Fibroblast of villous mesenchyme (primary cell): ENCODE measurements at places on chromosomes 5 and 9. TPM values are rescaled to one million over a fixed set of nuclear protein-coding genes. Genes with fewer than 3 reads are reported as not detected.

GRCh38 chr5:179164331-179165311 is 104.4 kb downstream of the ZNF354C start:
- no peak for DNase-seq

The AQP3 gene
- total RNA-seq, result 0.86 and 0.97 TPM in 2 replicates

DNA sequence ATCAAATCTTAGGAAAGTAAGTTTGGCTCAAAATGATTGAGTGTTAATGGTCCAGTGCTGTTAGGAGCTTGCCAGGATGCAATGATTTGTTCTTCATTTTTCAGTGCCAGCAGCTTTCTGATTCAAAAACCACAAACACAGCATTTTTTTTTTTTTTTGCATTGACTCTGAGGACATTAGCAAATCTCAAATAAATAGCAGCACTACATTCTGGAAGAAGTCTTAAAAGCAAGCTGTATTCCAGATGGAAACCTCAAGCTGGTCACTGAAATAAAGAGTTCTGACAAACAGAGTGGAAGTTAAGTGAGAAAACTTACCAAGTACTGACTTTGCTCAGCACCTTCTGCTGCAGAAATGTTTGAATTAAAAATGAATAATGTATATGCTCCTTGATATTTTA is 1653.1 kb upstream of the CDH9 start:
- DNase-seq, result no peak

The GAPT gene
- total RNA-seq, result not detected in 2 replicates

DNA sequence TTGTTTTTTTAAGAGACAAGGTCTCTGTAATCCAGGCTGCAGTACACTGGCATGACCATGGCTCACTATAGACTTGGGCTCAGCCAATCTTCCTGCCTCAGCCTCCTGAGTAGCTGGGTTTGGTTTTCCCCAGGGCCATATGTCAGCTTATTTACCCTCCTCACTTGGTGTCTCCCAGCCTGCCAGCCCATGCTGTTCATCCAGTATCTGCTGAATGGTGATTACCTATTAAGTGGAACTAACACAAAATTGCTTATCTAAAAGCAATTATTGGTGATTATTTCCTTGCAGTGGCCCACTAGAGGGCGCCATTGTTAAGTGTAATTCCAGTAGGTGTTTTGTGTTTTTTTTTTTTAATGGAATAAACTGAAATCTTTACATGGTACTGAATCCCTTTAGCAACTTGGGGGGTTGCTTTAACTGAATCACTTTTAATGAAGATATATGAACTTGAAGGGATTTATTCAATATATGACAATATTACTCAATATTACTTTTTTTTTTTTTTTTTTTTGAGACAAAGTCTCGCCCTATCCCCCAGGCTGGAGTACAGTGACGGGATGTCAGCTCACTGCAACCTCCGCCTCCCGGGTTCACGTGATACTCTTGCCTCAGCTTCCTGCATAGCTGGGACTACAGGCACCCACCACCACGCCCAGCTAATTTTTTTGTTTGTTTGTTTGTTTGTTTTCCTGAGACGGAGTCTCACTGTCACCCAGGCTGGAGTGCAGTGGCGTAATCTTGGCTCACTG is 13.8 kb downstream of the EXOSC2 start:
- peak; percentile 79 for DNase-seq

The PLAC8L1 gene
- total RNA-seq, result not detected in 2 replicates

DNA sequence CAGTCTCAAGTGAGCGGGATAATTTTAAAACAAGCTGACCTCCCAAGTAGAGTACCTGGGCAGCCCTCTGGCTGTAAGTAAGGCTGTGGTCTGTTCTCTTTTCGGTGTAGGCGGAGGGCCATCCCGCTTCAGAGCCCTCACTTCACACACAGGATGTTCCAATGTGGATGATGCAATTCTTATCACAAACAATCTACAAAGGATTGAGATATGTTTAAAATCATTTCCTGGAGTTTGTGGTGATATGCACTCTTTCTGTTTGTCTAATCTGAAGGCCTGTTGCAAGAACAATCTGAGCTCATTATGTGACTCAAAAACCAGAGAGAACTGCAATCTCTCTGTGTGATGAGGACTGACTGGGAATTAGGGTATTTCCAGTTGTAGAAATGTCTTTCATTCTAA is 42.5 kb downstream of the ITGA2 start:
- DNase-seq, result peak; percentile 96

The MSMP gene
- not detected in 2 replicates for total RNA-seq

GRCh38 chr9:115651461-115651860 is 502.1 kb upstream of the PAPPA start:
- peak; percentile 47 for DNase-seq

- DNase-seq, result no peak
These were observed 255.2 kb upstream of the IRX1 start for GRCh38 chr5:3340471-3340870.

The TAS2R1 gene
- total RNA-seq, result 0.32 and 0.43 TPM in 2 replicates

GRCh38 chr9:128163027-128163515 is 3.0 kb downstream of the BBLN start:
- DNase-seq, result no peak

- no peak for DNase-seq
These were observed 598.2 kb downstream of the PRELID2 start for GRCh38 chr5:145236983-145237382.

DNA sequence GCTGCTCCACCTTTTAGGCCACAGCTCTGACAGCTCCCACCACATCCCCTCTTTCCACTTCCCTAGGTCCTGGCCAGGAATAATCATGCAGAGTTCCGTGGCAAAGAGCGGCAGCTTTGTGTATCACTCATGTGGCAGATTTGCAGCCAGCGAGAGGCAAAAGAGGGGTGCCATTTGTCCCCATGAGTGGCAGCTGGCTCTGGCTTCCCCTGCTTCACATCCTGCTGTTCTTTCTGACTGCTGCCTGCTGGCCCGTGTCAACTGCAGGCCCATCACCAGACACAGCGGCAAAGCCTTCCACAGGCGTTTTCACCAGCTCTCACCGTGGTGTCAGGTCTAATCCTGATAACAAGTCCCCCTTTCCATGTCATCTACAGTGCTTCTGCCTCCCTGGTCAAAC is 430.6 kb upstream of the DAP start:
- DNase-seq, result no peak

GRCh38 chr5:100683881-100684280 is 148.7 kb downstream of the FAM174A start:
- no peak for DNase-seq

- no peak for DNase-seq
These were observed 49.6 kb upstream of the OSMR start for GRCh38 chr5:38795986-38796741.

DNA sequence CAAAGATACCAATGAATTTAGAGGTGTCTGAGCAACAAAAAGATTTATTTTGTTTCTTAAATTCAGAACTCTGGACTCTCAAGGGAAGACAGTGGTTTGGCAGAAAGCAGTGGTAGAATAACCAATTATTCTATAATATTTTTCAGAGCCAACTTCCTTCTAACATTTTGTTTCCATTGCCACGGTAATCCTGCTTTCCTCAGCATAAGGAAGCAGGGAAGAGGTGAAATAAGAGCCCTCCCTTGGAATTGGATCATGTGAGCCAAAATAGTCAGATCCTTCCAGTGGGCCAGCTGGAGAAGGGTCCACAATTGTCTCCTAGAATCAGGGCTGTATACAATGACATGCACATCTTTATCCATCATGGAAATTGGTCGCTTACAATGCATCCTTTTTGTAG is 130.0 kb upstream of the MAP1B start:
- DNase-seq, result no peak

The QRFP gene
- not detected in 2 replicates for total RNA-seq

The GM2A gene
- 18.7 and 28.1 TPM in 2 replicates for total RNA-seq
